ENCODE measurements at places on chromosomes 7 and 10.

GRCh38 chr7:44853391-44853790 is 5.5 kb upstream of the H2AZ2 start:
- no peak for DNase-seq

DNA sequence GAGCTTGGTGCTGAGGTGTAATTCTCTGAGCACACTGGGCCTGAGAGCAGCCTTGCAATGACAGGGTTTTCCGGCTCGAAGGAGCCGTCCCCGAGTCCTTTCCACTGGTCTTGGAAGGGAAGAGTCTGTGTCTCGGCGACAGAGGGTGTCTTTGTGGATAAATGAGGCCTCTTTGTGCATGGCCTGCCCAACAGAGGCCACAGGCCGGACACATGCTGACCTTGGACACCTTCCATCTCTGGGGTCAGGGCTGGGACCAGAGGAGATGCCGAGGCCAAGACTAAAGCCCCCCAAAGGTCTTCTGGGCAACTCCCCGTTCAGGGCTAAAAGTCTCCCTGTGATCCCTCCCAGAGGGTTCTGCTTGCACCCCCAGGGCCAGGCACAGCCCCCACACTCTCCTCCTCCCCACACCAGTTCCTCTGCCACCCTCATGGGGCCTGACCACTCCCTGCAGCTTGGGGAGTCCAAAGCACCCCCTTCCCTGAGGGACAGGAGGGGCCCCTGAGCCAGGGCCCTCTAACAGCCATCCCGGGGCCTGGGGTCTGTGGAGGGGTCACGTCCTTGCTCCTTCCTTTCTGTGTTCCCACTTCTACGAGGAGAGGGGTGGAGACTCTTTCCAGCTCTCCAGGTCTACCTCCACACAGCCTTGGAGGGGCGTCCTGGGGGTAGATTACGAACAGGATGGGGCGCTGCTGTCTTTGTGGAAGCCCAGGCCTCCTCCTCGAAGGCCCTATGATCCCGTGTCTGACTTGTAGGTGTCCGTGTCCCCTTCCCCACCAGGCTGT is 130.6 kb upstream of the FAM20C start:
- no peak for DNase-seq

GRCh38 chr10:91513598-91514424 is 103.7 kb downstream of the HECTD2 start:
- no peak for DNase-seq

GRCh38 chr10:93293999-93294398 is 188.1 kb downstream of the MYOF start:
- DNase-seq = no peak

DNA sequence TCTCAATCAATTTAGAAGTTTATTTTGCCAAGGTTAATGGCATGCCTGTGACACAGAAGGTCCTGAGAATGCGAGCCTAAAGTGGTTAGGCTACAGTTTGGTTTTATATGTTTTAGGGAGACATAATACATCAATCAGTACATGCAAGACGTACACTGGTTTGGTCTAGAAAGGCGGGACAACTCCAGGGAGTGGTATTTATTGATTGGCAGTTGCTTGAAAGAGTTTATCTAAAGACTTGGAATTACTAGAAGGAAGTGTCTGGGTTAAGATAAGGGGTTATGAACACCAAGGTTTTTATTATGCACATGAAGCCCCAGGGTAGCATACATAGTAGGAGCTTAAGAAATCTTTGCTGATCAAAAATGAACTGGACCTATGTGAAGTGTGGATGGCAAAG is 21.5 kb downstream of the NPVF start:
- DNase-seq = no peak

DNA sequence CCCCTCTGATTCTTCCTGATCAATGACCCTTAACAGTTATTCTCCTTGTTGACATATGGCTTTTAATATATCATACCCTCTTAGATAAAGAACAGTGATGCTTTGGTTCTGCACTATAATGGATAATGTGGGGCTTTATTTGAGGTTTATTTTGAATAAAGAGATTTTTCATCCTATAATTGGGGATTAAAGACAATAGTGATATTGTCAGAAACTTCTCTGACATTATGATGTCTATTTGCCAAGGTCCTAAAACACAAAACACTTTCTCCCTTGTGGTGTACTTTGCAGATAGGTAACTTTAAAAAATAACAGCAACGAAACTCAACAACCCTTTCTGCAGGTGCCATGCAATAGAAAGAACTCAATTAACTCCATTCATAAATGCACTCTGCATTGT is 243.6 kb upstream of the RHOBTB1 start:
- no peak for DNase-seq

- no peak for DNase-seq
These were observed 221.1 kb downstream of the EBF3 start for GRCh38 chr10:129742742-129743550.

GRCh38 chr7:93375603-93376002 is 143.4 kb downstream of the VPS50 start:
- DNase-seq = no peak

- no peak for DNase-seq
These were observed 796 bp downstream of the CDK14 start for GRCh38 chr7:90596671-90597562.

DNA sequence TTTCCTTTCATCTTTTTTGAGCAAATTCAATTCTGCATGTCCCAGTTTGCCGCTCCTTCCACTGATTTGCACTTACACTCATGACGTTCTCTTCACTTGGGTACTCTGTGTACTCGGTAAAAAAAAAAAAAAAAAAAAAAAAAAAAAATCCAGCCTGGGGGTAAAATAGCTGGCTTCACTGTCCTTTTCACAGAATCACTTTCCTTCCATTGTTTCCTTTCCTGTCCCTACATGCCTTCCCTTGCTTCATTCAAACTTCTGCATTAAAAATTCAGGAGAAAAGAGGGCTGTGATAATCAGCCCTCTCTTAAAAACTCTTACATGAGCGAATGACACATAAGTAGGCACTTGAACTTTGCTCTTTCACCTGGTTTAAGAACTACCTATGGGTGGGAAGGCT is 8.7 kb downstream of the ANKRD1 start:
- DNase-seq = no peak
